ENCODE measurements at places on chromosomes 7 and 10.

GRCh38 chr7:25830215-25830614, 321.8 kb upstream of the NFE2L3 start:
- DNase-seq: no peak

GRCh38 chr7:22417349-22417748, 60.4 kb upstream of the RAPGEF5 start:
- no peak for DNase-seq

GRCh38 chr7:141652691-141653090, 49.3 kb downstream of the DENND11 start:
- no peak for DNase-seq

DNA sequence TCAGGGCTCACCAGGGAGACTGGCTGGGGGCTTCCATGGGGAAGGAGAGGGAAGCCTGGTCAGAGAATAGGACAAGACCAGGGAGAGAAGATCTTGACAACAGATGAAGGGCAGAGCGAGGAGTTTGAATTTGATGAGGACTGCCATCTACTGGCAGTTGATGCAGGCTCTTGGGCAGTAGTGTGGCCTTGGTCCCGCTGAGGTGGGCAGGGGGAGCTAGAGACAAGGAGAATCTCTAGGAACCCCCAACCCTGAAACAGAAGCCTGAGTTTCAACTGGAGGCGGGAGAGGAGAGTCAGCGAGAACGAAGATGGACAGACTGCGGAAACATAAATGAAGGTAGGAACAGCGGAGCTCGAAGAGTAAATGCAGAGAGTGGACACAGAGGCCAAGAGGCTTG, 81.0 kb downstream of the PPP1R3C start:
- DNase-seq: no peak

GRCh38 chr10:35194906-35195305, 68.3 kb downstream of the CREM start:
- DNase-seq: no peak

DNA sequence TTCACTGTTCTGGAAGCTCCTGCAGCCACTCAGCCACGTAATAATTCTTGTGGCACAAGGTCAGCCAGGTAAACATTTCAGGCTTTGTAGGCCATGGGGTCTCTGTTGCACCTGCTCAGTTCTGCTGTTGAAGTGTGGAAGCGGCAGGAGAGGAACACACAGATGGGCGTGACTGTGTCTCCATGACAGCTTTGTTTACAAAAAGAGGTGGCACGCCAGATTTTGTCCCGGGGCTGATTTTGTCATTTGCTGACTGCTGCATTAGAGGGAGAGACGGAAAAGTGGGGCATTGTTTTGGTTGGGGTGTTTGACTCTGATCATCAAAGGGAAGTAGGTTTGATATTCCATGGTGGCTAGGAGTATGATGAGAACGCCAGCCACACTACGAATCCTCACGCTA, 103.1 kb downstream of the PRKAG2 start:
- no peak for DNase-seq

GRCh38 chr7:107644309-107644974, 16.2 kb upstream of the SLC26A4 start:
- DNase-seq: no peak

DNA sequence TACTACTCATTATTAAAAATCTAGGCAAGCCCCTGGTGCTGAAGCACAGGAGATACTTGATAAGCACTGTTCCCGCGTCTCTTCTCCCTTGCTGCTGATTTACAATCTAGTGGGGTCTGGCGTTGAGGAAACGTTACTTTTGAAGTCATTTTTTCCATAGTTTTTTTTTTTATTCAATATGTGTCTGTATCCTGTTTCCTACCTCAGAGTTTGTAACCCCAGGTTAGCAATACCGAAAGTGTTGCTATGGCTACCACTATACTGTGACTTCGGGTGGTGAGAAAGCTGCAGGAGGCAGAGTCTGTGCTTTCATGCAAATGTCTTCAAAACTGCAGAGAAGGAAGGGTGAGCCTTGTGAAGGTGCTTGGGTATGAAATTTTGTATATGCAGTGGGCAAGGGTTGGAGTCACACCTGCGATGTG, 458.8 kb upstream of the GHITM start:
- no peak for DNase-seq

DNA sequence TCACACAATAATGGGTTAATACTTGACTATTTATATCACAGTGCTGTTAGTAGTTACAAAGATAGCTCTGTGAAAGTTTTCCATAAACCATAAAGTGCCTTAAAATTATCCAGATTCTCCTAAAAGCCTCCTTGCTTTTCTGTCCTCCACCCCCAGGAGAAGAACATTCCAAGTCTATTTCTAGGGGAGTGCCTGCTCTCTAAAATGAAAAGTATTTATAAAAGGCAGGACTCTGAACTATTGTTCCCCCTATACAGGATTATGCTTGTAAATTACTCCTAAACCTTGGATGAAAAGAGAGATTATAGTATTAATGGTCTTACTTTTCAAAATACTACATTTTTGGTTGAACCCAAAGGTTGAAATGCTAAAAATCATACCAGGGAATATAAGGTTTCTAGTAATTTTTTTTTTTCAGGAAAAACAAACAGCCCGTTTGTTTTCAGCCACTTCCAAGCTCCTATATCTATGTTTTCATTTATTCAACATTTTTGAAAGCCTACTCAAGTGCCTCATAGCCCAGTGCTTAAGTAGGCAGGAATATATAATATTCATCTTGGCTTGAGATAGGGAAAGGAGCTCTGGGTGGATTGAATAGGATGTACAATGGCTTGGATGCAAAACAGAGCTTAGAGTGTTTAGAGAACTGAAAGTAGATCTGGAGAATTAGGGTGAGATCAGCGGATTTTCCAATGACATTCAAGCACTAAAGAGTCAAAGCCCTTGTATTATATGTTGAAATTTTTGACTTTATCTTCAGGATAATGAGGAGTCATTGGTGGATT, 320.7 kb downstream of the GPR37 start:
- DNase-seq: no peak

DNA sequence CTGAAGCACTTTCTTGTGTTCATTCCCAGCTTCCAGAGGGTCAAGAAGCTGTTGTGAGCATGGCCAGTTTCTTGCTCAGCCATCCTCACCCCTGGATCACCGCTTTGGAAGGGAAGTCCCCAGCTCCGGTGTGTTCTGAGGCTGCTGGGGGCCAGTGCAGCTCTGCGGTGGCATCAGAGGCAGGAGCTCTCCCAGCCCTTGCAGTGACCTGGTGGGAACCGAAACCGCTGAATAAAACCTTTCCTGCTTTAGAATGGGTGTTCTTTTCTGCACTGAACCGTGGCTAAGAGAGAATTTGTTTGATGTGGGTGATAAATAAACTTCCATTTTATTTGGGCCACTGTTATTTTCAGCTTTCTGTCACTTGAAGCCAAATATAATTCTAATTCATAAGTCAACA, 450.9 kb upstream of the VSTM2A start:
- DNase-seq: no peak

GRCh38 chr10:62707810-62708209, 96.7 kb upstream of the ADO start:
- DNase-seq: no peak

- no peak for DNase-seq
These were observed 25.6 kb downstream of the PAPOLB start for GRCh38 chr7:4836206-4836661.

DNA sequence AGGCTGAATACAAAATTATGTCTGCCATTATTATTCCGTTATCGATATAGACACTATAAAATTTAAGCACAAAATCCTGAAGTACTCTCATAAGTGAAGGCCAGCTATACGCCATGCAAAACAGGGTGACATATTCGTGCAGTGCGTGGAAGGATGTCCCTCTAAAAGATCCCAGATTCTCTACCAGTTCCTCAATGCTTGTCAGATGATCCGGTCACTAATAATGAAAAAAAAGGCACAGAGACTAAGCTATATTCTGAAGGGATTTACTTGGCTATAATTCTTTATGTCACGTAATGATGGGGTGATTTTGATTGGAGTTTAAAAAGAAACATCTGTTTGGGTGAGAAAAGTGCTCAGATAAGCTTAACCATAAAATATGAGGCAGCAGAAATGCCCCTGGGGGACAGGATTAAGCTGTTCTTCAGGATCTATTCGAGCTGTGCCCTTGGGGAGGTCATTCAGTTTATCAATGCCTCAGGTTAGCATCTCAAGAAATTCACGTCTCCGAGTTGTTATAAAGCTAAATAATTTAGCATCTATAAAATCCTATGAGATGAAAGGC, 229.7 kb upstream of the PITRM1 start:
- no peak for DNase-seq

DNA sequence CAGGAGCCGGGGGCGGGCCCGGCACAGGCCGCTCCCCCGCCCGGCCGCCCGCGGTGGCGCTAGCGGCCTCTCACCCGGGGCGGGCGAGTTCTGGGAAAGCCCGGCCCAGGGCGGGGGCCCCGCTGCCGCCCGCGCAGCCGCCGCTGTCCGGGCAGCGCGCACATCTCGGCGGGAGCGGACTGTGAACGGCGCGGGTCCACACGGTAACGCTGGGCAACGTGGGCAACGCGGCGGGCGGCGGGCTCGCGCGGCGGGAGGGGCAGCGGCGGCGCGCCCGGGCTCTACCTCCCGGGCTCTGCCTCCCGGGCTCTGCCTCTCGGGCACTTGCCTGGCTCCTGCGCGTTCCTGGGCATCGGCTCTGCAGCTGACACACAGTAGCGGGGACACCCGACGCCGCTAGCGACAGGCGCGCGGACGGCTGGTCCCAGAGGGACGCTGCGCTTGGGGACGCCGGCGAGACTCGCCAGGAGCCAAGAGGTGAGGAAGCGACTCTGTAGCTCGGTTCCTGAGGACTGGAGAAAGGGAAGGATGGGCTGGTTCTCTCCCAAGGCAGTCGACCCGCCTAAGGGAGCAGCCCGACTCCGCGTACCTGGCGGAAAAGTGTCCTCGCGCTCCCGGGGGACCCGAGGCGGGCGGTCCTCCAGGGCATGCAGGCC, at the start of gene PLCE1:
PLCE1 (plus strand) TSS at position 150 of the 656 bp plus-strand sequence. CDS start 37,116 bp downstream, outside the sequence.
- no peak for DNase-seq

- no peak for DNase-seq
These were observed 59.2 kb downstream of the LHPP start for GRCh38 chr10:124520558-124521428.

GRCh38 chr10:123655751-123656150, 10.4 kb upstream of the GPR26 start:
- no peak for DNase-seq

GRCh38 chr7:18354108-18355085, 141.2 kb upstream of the HDAC9 start:
- no peak for DNase-seq

DNA sequence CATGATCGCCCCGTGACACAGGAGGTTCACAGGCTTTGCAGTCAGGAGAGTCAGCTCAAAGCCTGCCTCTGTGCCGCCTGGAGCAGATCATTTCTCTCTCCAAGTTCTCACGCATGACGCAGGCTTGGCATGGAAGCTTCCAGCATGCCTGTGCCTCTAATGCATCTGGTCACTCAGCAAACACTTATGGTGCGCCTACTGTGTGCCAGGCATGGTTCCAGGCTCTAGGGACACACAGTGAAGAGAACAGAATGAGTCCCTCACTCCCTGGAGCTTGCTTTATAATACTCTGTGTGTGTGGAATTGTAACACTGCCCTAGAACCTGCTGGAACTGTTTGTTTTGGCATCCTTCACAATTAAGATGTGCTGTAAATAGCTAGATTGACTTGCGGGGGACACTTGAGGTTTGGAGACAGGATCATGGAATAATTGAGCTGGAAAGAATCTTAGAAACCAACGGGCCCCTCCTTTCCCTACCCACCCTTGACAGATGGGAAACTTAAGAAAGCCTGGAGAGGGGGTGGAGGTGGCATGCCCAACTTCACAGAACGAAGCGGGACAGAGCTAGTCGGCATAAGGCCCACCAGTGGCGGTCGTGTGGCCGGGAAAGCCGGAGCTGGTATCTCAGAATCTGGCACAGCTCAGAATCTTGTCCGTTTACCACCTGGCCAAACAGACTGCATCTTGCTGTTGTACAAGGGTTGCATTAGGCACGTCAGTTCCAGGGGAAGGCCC, 4.6 kb upstream of the MYH16 start:
- no peak for DNase-seq

- DNase-seq: no peak
These were observed 8.5 kb upstream of the RSBN1L start for GRCh38 chr7:77687747-77688144.

GRCh38 chr10:117178190-117178589, 19.1 kb upstream of the KCNK18 start:
- no peak for DNase-seq

DNA sequence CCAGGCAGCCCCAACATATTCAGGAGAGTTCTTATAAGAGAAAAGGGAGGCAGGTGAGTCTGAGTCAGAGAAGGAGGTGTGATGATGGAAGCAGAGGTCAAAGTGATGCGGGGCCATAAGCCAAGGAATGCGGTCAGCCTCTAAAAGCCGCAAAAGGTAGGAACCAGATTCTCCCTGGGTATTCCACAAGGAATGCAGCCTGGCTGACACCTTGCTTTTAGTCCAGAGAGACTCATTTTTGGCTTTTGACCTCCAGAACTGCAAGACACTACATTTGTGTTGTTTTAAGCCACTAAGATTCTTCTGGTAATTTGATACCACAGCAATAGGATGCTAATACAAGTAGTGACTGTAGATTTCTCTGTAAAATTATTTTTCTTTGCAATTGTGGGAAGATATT, 151.5 kb upstream of the EEPD1 start:
- DNase-seq: no peak

GRCh38 chr7:124088590-124088989, 55.7 kb upstream of the TMEM229A start:
- no peak for DNase-seq

GRCh38 chr7:149440222-149440621, 20.6 kb downstream of the ZNF777 start:
- DNase-seq: no peak

- DNase-seq: no peak
These were observed 37.9 kb upstream of the ABCB5 start for GRCh38 chr7:20577441-20578071.

GRCh38 chr7:27235387-27236311, 7.0 kb upstream of the EVX1 start:
- no peak for DNase-seq

- DNase-seq: no peak
These were observed 158.5 kb downstream of the HERPUD2 start for GRCh38 chr7:35536396-35536826.

GRCh38 chr10:7950981-7951847, 103.3 kb upstream of the GATA3 start:
- no peak for DNase-seq

- no peak for DNase-seq
These were observed 37.2 kb downstream of the RBM33 start for GRCh38 chr7:155681663-155682062.
